ENCODE measurements at places on chromosomes 1 and 21. TPM values are rescaled to one million over a fixed set of nuclear protein-coding genes. Genes with fewer than 3 reads are reported as not detected.

GRCh38 chr1:204400882-204401510, 10.6 kb downstream of the PPP1R15B start:
- peak; percentile 19 for DNase-seq

DNA sequence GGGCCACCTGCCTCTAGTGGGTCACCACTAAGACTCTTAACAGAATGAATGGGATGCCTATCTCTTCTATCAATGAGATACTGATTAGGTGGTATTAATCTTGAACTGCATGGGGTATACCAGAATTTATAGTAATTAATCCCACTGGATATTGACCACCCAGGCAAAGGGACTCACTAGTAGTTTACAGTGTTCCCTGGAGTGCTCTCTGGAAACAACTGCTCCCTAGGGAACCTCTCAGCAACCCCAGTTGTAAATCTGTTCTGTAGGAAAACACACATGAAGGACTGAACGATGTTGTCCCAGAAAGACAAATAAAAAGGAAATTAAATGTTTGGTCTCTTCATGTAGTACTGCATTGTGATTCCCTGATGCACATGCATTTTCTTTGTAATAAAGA, 430.5 kb downstream of the HLX start:
- no peak for DNase-seq

GRCh38 chr21:29130270-29130969, at the start of gene MAP3K7CL:
Gene MAP3K7CL (plus strand): TSS chr21:29130644. CDS start chr21:29133345, 2,701 bp downstream.
- DNase-seq: peak; percentile 33

Gene OR2L2
- total RNA-seq: 8.9 TPM

Gene ZNF692
- total RNA-seq: 40.0 TPM

- DNase-seq: no peak
Measured at GRCh38 chr21:21286170-21286798, 288.1 kb downstream of the NCAM2 start.

Gene CFAP126
- not detected for total RNA-seq

DNA sequence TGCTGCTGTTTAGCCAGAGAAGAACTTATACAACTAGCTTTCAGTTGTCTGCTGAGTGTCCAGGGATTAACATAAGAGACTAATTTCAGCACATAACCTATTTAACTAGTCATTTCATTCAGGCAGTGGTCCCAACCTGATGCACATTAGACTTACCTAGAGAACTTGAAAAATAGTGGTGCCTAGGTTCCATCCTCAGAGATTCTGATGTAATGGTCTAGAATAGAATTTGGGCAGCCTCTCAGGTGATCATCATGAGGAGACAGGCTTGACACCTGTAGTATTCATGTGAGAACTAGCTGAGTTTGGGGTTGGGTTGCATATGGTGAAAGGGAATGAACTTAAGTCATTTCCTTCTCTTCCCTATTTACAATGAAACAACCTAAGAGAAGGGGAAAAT, 24.8 kb downstream of the CNST start:
- DNase-seq: no peak

Gene ZFP69B
- 6.5 TPM for total RNA-seq

Gene HEYL
- total RNA-seq: 4.1 TPM

DNA sequence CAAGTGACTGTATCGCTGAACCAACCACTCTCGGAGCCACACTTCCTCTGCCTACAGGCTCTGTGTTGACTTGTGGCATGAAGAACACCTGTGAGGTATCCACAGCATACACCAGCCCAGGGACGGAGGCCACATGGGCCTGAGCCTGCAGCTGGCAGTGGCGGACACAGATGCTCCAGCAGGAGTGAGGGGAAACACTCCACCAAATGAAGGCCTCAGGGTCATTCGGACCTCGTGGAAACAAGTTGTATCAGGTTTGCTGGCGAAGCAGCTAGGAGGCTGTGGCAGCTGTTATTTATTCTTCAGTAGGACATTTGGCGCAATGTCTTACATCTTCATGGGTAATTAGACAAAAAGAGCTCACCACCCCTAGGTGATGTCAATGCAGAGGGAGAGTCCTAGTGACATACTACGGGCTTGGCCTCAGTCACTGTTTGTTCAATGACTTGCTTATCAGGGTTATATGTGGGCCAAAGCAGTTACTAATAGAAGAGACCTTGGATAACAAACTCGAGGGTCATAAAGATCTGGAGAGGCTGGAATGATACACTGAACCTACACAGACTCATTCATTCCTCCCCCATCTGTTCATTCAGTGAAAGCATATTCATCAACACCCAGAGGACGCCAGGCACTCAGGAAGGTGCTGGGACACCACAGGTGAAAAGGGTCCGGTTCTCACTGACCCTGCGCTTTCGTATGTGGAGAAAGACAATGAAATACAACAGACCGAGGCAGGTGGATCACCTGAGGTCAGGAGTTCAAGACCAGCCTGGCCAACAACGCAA, 11.6 kb upstream of the ETS2 start:
- no peak for DNase-seq

GRCh38 chr1:219657186-219657585, 44.3 kb upstream of the ZC3H11B start:
- DNase-seq: no peak

Gene HRNR
- total RNA-seq: 2.2 TPM

Gene S100A2
- total RNA-seq: 20.7 TPM

Gene UBE2U
- total RNA-seq: not detected

GRCh38 chr1:40385437-40386358, 12.2 kb downstream of the SMAP2 start:
- peak; percentile 87 for DNase-seq

DNA sequence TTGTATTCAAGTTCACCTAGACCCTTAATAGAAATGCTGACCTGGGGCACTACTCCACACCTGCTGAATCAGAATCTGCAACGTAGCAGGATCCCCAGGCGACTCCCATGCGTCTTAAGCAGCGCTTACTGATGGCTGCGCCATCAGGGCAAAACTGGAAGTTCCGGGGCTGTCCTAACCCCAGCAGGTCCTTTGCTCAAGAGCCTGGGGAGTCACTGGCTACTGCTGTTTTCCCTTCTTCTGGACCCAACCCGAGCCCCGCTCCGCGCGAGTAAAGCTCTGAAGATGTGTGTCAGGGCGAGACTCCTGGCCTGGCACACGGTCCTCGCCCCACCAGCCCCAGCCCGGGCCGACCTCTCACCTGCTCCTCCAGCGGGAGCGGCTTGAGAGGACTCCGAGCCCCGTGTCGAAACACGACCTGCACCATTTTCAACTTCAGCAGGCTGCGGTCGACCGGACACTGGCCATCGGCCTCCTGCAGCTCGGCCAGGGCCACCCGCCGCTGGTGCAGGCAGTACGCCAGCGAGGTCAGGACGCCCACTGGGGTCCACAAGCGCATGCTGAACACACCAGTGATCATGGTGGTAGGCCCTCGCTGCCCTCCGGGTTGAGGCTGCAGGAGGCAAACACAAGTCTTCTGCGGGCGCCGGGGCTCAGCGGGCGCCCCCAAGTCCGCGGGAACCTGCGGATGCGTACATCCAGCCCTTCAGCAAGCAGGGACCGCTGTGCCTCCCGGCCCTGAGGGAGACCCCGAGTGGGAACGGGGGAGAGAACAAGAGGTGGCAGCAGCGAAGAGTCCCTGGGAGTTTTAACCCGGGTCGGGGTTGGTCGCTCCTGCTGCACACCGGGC, 630 bp downstream of the ACP6 start:
- peak; percentile 44 for DNase-seq

- no peak for DNase-seq
Measured at GRCh38 chr1:205239078-205239477, 11.3 kb downstream of the TMCC2 start.

Gene LCE1A
- total RNA-seq: not detected

All from umbilical cord (tissue), 2 donors.